ENCODE measurements at places on chromosomes 5 and 9.

DNA sequence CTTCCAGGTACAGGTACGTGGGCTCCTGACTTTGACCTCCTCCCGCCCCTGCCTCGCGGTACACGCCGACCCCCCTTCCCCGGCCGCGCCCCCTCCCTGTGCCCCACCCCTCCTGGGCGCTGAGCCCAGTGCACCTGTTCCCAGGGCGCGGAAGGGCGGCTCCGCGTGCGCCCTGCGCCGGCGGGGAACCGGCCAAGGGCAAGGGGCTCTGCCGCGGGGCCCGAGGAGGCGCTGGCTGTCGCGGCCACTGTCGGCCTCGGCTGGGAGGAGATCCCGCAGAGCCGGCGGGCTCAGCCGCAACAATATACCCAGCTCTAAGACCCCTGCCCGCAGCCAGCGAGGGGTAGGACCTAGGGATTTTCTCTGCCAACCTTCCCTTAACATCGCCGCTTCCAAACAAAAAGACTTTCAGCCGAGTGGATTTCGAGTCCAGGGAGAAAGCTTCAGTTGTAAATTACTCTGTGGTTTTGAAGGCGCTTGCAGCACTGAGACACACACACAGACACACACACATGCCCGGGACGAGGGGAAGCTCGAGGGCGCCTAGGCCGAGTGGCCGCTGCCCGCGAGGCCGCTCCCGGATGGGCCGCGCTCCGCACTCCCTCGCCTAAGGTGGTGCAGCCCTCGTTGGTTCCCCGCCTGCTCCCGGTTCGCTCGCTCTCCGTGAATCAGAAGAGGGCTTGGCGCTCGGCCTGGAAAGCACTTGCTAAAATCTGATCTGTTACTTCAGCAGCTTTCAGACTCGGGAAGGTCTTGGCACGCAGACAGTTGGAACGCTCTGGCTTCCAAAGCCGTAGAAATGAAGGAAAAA lies 1.2 kb downstream of the FGF18 start:
- DNase-seq = no peak

DNA sequence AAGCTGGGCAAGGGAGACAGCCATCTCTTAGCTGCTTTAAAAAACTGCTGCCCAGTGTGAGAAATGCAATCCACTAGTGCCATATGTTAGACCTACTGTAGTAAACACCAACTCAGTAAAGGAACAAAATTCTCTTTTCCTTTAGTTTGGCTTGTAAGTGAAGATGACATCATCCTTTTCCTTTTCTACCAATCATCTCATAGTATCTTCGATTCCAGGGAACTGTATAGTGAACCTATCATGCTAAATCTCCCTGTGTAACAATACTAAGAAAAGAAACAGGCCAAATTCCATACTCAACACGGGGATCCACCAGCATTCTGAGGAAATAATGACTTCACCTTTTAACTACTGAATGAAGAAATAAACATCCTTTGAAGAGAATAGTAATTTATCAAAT lies 100.1 kb downstream of the RAPGEF6 start:
- no peak for DNase-seq

DNA sequence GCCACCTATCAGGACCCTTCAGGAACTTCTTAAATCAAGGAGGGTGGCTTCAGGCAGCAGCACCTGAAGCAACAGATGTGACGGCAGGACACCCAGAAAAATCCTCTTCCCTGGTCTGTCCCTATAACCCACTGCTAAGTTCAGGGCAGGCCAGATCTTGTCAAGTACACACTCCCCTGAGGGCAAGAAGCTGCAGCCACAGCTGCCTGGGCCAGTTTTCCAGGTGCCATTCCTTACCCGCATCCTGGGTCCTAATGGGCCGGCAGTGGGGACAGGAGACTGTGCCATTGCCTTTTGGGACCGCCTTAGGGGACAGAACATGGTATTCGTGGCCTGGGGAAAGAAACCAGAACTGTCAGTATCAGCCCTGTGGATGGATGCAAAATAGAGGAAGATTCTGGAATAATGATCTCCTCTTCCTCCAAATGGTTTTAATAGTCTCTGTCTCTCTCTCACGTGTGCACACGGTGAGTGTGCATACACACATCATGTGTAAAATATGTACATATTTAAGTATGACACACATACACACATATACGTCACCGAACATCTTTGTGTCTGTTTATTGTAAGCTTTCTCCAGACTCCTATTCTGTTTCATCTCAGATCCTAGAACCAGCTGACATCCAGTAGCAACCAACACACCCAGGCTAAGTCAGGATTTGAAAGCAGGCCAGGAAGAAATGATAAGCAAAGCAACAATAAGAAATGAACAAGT lies 14.0 kb downstream of the ORM2 start:
- DNase-seq = no peak

DNA sequence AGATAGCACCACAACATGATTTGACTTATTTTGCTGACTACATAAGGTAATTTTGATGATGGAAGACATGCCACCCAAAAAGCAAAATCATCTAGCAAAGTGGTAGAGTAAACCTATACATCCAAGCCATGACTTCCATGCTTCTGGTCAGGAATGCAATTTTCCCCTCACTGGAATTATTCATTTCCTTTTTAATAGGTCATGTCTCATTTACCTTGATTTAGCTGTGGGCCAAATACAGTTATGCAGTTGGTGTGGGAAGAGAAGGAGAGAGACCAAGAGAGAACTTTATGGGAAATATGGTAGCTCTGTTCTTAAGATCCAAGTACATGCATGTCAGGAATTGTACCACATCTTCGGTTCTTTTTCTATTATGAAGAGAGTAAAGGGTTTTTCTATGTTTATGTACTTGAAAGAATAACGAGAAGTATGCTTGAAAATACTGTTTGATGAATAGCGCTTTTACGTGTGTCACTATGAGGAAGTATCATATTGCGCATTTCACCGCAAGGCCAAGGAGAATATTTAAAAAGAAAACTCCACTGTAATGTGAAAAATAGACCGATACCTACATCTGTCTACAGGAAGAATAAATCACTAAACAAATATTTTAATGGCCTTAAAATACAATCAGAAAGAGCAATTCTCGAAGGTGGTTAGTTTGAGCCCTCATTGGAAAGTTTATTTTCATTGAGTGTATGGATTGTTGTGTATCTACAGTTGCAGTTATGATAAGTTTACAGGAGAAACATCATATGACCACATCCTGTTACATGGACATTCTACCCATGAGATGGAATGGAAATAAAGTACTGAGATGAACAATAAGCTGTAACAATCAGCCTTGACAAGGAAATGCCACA lies 134.0 kb downstream of the FOXD1 start:
- no peak for DNase-seq

DNA sequence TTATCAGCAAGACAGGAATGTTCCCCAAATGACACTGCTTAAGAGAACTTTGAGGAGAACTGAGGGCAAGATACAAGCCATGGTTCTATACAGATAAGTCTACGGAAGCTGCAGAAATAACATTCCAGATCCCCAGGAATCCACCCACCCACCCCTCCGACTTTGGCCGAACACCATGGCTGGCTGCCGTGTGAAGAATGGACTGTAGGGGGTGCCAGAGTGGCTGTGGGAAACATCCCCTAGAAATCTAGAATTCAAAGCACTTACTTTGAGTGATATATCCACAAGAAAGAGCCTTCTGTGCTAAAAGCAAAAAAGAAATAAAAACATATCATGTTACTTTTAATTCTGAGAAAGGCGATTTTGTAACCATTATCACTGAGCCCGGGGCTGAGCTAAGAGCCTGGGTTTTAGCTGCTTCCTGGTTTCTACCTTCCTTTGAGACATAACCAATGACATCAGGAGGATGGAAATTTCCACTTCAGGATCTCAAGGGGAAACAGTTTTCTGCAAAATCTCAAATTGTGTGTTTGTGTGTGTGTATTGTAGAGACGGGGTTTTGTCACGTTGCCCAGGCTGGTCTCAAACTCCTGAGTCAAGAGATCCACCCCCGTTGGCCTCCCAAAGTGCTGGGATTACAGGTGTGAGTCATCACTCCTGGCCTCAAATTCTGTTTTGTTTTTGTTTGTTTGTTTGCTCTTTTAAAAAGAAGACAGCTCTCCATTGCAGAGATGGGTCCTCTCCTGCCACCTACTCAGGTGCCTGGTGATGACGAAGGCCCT lies 36.4 kb downstream of the GGTA1 start:
- peak; percentile 13 for DNase-seq

GRCh38 chr9:20479419-20480155 lies 142.7 kb downstream of the MLLT3 start:
- DNase-seq = no peak

DNA sequence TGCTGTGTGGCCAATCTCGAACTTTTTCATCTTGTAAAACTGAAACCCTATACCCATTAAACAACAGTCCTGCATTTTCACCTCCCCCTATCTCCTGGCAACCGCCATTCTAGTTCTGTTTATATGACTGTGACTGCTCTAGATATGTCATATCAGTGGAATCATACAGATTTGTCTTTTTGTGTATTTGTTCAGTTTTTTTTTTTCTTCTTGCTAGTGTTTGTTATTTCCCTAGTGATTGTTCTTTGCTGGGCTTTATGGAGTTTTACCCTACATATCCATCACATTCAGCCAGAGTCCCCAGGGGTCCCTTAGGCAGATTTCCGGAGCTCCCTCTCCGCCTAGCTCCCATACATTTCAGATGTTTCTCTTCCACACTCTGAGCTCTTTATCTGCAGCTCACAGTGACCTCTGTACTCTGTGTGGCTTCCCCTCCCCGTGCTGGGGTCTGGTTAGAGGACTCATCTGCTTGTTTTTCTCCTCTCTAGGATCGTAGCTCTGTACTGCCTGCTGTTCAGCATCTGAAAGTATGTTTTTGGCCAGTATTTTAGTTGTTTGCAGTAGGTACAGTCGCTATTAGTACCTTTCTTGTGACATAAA lies 25.1 kb upstream of the CARTPT start:
- DNase-seq = no peak

DNA sequence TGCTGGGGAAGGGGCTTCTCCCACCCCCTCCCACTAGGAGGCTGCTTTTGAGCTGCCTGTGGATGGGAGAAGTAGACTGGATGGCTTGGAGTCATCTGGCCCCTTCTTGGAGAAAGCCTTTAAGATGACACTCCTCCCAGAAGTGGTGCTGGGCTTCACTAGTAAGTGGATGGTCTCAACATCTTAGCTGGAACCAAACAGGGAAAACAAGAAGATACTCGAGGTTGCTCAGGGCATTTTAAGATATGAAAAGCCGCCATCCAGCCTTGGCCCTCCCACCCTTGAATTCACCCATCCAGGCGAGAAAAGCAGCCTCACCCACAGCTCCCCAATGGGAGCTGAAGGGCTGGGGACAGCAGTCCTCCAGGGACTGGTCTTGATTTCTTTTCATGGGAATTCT lies 7.8 kb upstream of the SMIM32 start:
- DNase-seq = no peak

DNA sequence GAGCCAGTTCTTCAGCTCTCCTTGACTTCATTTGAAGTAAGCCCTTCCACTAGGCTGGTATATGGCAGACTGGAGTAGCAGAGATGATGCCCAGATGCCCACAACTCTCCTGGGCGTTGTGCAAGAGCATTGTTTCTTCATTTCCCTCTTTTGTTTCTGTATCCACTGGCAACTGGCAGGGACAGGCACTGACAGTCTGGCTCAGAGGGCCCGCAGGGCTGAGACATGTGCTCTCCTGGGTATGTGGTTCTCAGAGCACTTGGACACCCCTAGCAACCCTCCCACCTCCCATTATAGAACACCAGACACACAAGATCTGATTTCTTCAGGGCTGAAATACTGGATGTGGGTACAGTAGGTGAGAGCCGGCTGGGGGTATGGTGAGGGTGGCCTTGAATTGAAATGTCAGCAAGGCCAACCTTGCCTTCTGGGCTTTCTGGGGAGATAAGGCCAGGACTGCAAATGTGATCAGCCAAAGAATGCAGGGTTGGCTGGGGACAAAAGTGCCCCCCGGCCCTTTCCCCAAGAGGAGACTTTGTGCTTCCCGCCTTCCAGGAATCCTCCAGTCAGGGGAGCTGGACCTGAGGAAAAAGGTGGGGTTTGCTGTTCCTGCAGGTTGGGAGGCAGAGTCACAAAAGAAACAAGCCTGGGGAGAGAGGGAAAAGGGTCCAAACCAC lies 28.6 kb upstream of the CTNNA1 start:
- DNase-seq = no peak

DNA sequence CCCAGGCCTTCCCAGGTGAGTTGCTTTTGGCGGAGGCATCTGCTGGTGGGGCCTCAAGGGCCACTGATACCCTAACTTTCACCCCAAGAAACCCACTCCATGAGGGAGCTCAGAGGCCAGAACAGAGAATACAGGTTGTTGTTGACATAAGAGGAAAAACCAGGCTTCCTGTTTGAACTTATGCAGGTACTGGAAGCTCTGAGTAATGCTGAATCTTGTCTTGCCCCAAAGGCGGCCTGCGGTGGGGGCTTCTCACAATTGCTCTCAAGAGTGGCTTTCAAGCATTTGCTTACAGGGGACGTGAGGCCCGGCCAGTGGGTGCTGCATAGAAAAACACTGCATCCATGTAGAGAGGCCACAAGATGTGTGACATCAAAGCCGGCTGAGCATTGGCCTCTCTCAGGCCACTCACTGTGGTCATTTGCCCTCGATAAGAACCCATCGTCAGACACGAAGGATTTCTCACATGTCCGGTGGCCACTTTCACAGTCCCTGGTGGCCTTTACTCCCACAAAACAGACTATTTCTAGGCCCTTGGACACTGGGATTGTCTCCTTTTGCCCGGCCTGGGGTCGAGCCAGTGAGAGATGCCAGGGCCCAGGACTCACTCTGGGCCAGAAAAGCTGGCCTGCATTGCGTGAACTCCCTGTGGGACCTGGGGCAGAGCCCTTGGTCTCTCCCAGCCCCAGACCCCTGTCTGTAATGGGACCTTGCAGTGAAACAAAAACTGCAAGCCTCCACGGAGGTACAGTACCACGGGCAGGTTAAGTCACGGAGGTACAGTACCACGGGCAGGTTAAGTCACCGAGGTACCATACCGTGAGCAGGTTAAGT lies 34.5 kb upstream of the TCF7 start:
- peak; percentile 72 for DNase-seq

- no peak for DNase-seq
Observed at GRCh38 chr9:134323741-134324358, 2.4 kb upstream of the RXRA start.

GRCh38 chr5:59660737-59661136 lies 232.8 kb downstream of the PDE4D start:
- DNase-seq = no peak

GRCh38 chr5:116144103-116144502 lies 59.3 kb downstream of the COMMD10 start:
- no peak for DNase-seq

GRCh38 chr5:14574891-14575508 lies 6.6 kb upstream of the OTULINL start:
- DNase-seq = no peak

DNA sequence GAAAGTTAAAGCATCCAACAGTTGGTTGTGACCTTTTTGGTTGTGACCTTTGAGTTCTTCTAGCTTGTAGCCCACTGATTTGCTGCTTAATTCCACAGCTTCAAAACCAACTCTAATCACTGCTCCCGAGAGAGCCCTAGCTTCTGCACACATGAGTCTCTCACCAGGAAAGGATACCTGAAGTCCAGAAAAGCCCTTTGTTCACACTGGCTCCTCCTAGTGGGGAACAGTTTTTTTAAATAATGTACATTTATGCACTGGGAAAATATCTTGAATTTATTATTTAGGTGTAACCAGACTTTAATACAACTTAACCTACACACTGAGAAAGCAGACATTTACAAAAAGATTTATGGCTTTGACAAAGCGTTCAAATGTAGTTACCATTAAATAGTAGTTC lies 120.2 kb upstream of the CCDC152 start:
- DNase-seq = no peak

- DNase-seq = no peak
Observed at GRCh38 chr5:151257731-151258181, 4.8 kb downstream of the GM2A start.
